Stimulated activated CD4-positive, alpha-beta T cell treated with anti-CD3 and anti-CD28 coated beads, Interleukin-12 subunit alpha, Interleukin-12 subunit beta, amount 100 ng/mL, for 4 hours (primary cell): ENCODE measurements at places on chromosomes 1 and 21.

DNA sequence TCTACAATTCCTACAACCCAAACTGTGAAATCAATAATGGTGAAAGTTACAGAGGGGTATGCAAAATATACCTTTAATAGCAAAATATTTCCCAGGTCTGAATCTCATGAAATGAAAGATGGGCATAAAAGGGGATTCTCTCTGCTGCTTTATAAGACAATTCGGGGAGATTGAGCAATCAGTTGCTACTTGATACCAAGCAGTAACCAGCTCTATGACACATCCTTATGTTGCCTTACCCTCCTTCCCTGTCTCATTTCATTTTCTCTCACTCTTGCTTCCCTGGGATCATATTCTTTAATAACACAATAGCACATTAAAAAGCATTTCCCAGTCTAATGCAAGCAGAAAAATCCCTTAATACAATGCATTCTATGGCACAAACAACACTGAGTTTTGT lies 29.0 kb downstream of the ZSWIM5 start:
- no peak for DNase-seq

GRCh38 chr1:158600735-158601134 lies 4.3 kb upstream of the OR10Z1 start:
- DNase-seq, result no peak

- DNase-seq, result no peak
Observed at GRCh38 chr1:41349361-41350054, 11.7 kb upstream of the FOXO6 start.

DNA sequence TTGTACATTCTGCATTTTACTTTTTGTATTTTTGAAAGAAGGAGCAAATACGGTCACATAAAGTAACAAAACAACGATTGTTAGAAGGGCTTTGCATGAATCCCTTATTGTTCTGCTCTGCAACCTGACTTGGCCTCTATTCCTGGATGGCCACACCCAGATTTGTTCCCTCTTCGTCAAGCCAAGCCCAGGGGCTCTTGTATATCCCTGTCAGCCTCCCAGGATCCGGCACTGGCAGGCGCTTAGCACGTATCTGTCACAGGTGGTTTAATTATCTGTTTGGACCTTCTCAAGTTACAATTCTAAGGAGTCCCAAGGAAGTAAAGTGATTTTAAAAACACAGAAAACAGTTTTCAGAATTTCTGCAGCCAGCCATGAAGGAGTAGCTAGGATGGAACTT lies 28.0 kb downstream of the CRYAA start:
- no peak for DNase-seq

DNA sequence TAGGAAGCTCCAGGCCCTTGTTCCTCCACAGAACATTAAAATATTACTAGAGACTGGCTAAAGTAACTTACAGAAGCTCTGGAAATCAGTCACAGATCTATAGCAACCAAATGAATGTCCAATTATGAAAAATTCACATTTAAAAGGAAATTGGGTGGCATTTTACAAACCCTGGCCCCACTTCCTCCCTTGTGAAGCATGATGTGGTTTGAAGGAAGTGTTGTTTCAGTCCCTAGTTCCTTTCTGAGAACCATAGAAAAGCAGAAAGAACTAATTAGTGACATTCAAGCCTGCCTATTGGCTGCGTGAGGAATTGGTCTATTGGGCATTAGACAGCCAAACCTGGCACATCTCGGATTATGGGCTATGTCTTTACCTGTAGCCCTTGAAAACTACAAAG lies 649.7 kb upstream of the NEGR1 start:
- DNase-seq, result no peak

DNA sequence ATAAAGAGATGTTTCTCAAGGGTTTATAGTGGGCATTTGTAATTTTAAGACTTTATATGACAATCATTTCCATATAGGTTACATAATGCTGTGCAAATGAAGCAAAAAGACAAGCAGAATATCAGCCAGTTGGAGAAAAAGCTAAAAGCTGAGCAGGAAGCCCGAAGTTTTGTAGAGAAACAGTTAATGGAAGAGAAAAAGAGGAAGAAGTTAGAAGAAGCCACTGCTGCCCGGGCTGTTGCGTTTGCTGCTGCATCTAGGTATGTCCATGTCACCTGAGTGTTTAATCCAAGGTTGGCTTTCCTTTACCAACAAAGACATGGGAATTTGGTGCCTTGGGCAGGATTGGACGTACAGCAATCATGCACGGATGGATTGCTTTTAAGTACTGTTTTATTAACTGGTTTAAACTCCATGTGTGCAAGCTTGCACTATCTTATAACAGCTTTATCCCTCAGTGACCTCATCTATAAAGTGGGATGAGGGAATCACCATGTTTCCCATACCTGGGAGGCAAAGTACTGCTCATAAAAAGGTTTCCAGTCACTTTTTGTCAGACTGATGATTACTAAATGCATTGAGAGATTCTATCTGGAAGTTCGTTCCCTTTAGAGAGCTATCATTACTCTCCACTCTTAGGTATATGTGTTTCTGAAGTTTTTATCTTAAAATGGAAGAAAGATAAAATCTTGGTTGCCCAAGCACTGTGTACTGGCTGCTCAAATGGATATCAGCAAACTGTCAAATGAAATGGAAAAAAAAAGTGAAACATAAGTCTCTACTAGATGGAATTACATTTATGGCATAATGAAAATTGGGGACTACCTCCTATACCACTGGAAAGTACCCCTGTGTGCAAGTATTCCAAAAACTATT lies 55.1 kb downstream of the MACO1 start:
- DNase-seq, result no peak

DNA sequence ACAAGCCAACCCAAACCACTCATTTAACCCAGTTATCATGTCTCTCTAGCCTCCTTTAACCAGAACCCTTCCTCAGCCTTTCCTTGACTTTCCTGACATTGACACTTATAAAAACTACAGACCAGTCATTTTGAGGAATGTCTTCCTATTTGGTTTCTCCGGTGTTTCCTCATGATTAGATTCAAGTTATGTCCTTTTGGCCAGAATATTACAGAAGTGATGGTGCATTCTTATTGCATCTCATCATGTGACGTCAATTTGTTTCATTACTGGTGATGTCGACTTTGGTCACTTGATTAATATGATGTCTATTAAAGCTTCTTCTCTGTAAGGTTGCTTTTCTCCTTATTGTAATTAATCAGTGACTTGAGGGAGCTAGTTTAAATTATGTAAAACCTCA lies 6.1 kb upstream of the RCSD1 start:
- no peak for DNase-seq

GRCh38 chr1:193590102-193590501 lies 403.7 kb upstream of the B3GALT2 start:
- DNase-seq, result no peak

DNA sequence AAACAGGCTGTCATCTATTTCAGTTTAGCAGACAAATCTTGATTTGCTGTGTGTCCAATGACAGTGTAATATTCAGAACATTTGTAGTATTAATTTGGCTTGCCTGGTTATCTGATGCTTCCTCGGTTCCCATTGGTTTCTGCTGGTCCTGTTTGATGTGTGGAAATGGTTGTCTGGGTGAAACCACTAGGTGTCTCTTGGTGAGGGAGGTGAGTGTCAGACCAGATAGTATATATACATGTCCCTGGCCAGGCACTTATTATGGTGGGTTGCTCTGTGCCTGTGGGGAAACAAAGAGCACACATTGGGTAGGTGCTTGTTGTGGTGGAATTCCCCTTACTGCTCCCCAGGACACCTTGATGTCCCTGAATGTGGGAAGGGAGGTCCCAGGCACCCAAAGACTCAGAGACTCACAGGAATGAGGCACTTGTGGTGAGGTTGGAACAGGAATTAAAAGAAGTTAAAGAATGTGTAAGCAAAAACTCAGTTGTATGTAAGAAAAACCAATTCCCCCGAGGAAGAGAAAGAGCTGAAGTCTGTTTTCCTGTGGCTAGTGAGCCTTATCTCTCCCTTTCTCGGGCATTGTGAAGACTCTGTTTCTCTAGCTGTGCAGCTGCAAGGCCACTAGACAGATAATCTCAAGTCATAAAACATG lies 1519.1 kb downstream of the BRINP3 start:
- DNase-seq, result no peak

DNA sequence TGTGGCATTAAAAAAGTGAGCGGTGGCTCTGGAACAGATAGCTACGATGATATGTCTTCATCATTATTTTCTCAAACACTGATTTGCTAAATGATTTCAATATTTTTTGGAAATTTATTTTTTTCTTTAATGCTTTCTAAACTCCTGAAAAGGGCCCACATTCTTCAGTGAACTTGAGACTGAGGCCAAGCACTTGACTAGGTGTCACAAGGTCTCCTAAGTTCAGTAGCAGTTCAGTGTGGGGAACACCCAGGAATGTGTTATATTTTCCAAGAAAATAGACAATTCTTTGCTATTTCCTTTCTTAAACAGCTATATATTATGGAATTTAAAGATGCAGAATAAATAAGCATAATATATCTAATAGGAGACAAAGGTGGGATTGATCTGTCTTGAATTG lies 850.9 kb downstream of the USP25 start:
- no peak for DNase-seq

GRCh38 chr1:17021896-17022295 lies 10.2 kb upstream of the ATP13A2 start:
- DNase-seq, result no peak

- DNase-seq, result no peak
Observed at GRCh38 chr1:157399343-157399983, 152.9 kb downstream of the FCRL5 start.

DNA sequence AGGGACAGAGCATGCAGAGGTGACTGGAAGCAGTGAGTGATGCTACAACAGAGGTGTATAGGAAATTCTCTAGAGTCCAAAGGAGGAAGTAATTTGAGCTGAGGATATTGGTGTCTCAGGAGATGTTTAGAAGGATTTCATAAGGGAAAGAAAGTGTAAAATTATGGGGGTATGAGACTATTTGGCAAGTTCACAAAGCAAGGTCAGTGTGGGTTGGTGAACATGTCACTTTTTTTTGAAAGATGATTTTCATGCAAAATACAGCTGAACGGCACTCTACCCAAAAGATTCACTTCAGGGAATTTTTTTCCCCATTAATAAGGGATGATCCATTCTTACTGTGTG lies 24.1 kb downstream of the HMGCS2 start:
- no peak for DNase-seq

DNA sequence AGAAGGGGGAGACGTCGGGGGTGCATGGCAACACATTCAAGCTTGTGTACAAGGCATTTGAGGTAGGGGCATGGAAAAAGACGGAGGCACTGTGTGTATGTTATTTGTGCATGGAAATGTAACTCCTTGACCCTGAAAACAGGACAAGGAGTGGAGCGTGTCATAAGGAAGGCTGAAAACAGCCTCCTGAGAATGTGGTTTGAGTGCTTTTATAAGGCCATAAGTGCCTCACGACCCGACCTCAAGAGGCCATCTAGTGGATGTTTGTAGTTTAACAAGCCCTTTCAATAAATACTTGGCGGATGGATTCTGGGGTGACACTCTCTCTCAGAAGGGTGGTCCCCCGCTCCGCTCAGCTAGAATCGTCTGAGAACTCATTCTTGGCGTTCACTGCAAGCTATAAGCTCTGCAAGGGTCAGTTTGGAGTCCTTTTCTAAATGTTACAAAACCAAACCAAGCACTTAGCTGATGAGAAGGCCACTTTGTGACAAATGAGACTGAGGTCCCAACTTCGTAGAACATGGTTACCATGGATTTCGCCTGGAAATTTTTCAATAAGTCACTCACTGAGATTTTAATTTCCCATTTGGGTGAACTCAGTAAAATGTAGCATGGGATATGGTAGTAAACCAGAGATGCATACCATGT lies 38.8 kb upstream of the CLCA4 start:
- DNase-seq, result no peak

- no peak for DNase-seq
Observed at GRCh38 chr1:6523566-6523965, 30.7 kb downstream of the NOL9 start.

GRCh38 chr1:64733581-64734286 lies 11.1 kb upstream of the RAVER2 start:
- no peak for DNase-seq

DNA sequence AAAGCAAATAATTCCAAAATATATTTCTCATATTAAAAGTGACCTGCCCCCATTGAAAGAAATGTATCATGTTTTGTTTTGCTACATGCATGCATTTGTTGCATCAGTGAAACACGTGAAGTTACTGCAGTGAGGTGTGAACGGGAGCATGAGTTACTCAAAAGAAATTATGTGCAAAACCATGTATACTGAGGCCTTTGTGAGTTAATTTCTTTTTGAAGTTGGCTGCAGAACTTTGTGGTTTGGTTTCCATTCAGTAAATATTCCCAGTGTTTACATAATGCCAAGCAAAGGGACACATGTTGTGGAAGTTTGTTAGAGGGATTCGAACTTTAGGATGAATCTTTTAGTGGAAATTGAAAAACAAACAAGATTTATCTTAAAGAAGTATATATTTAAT lies 619.4 kb upstream of the ADAMTS5 start:
- no peak for DNase-seq

GRCh38 chr21:32256873-32257620 lies 21.8 kb downstream of the MIS18A start:
- DNase-seq, result no peak

- DNase-seq, result no peak
Observed at GRCh38 chr1:231684356-231685244, 58.0 kb downstream of the DISC1 start.

- no peak for DNase-seq
Observed at GRCh38 chr1:30895382-30895943, 13.1 kb downstream of the SDC3 start.

GRCh38 chr1:9009438-9010370 lies 16.5 kb downstream of the SLC2A7 start:
- peak; percentile 13 for DNase-seq

GRCh38 chr1:162029157-162029556 lies 5.5 kb upstream of the OLFML2B start:
- no peak for DNase-seq

DNA sequence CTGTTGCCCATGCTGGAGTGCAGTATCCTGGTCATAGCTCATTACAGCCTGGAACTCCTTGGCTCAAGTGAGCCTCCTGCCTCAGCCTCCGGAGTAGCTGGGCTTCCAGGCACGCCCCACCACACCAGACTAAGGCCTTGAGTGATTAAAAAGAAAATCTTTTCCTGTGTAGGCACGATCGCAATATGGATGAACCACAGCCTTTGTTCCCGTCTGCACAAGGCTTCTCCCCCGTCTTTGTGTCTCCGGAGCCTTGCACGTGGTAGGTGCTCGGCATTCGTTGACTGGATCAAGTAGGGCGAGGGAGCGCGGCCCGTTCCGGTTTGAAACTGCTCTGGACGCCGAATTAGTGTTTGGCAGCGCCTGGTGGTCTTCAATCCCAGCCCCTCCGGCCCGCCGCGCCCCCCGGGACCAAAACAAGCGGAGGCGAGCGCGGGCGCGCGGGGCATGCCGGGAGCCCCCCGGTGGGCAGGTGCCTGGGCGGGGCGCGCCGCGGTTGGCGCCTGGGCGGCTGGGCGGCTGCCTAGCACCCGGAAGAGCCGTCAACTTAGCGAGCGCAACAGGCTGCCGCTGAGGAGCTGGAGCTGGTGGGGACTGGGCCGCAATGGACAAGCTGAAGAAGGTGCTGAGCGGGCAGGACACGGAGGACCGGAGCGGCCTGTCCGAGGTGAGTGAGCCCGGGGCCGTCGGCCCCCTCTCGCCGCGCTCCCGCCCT lies at the start of gene SFT2D2:
TSS of gene SFT2D2 (plus strand) at position 529 of the 715 bp plus-strand sequence. CDS start at position 605, 76 bp downstream.
- DNase-seq, result peak; percentile 76

GRCh38 chr21:42993051-42993712 lies 18.8 kb downstream of the PKNOX1 start:
- no peak for DNase-seq

- DNase-seq, result no peak
Observed at GRCh38 chr1:160127865-160128523, 12.4 kb downstream of the ATP1A2 start.
